Stimulated activated CD4-positive, alpha-beta T cell treated with anti-CD3 and anti-CD28 coated beads, Interleukin-2, amount 100 ng/mL, for 24 hours (primary cell): ENCODE measurements at places on chromosomes 13 and 19.

DNA sequence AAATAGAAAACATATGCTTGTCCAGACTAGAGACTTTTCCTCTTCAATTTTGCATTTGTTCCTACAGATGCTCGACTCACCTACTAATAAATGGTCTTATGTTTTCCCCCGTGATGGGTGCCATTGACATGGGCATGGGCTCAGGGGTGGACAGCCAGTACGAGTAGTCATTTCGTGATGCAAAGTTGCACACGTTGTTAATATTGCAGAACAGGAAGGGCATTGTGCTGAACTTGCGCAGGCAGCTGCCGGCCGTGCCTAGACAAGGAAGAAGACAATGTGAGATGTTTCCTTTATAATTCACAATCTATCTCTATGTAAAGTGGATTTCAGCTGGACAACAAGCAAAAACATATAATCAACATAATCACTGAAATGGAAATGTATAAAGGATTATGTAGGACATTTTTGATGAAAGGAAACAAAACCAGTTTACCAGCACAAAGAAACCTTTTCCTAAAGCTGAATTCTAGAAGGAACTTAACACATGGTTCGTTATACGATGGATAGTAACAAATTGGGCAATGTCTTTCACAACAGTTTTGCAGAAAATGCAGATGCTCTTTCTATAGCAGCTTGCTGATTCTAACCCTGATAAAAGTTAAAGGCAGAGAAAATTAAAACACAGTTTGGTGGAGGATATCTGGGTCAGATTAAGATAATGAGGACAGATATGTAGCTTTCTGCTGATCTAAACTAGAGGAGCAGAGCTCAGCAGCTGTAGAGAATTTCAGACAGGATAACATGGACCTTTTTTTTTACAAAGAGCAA, 145.7 kb downstream of the COL4A1 start:
- no peak for DNase-seq

DNA sequence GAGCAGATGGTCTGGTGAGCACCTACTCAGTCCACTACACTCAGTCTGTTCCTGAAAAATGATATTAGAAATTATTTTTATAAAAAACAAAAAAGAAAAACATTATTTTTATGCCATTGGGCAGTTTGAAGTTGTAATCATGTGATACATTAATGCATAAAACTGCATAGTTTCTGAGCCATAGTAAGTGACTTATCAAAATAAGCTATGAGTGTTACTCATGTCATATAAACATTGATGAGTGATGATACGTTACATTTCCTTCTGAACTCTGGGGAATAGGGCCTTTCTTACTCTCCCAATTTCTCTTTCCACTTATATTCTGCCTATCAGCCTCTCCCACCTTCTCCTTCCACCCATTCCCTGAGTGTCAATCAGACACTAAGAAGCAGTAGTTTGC, 8.9 kb downstream of the ZNF805 start:
- DNase-seq = no peak

- no peak for DNase-seq
These were observed 119.4 kb upstream of the MIR17HG start for GRCh38 chr13:91228108-91228507.

GRCh38 chr13:98133946-98134345, 8.9 kb upstream of the FARP1 start:
- no peak for DNase-seq

GRCh38 chr19:45455707-45456499, 11.9 kb upstream of the FOSB start:
- peak; percentile 64 for DNase-seq

DNA sequence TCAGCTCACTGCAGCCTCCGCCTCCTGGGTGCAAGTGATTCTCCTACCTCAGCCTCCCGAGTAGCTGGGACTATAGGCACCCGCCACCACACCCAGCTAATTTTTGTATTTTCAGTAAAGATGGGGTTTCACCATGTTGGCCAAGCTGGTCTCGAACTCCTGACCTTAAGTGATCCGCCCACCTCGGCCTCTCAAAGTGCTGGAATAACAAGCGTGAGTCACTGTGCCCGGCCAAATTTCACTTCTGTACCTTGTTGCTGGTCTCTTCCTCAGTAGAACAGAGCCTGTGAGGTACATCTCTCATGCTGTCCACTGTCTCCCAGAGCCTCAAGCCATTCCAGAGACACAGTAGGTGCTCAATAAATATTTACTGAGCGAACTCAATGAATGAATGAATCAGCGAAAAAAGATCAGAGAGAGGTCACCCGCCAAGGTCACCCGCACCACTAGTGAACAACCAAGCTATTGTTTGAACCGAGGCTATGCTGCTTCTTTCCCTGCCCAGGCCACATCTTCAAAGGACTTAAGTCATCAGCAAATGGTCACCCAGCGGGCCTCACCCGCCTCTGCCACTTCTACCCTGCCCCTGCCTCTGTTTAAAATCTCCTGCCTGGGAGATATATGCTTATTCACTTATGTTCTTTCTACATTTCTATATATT, 9.3 kb downstream of the TMEM143 start:
- DNase-seq = no peak

- DNase-seq = no peak
These were observed 443.9 kb downstream of the ZNF536 start for GRCh38 chr19:30815889-30816580.

DNA sequence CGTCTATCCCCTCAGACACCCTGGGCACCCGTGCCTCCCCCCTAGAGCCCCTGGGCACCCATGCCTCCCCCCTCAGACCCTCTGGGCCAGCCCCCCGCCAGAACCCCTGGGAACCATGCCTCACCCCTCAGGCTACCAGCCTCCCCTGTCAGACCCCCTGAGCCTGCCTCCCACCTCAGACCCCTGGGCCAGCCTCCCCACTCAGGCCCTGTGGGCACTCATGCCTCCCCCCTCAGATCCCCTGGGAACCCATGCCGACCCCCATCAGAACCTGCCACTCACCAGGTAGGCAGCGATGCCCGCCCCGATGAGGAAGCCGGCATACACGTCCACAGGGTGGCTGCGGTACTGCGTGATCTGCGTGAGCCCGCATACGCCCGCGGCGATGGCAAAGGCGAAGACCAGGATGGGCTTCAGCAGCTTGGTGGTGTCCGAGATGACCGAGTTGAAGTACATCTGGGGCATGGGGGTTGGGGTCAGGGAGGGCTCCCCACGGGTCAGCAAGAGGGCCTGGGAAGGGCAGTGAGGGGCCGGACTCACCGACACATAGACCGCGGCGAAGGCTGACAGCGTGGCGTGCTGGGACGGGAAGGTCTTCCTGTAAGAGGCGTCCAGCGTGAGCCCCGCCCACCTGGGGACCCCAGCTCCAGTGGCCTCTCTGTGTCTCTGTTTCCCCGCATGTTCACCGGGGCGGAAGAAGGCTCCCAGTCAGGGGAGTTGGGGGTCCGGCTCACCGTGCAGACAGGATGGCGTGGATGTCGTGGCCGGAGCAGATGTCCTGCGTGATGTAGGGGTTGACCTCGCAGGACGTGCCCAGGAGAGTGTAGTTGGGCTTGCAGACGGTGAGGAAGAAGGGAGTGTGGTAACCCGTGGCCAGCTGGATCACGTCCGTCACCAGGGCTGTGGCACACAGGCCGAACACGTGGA, 7.3 kb downstream of the PLPPR3 start:
- peak; percentile 31 for DNase-seq

GRCh38 chr19:3338541-3339181, 27.7 kb upstream of the NFIC start:
- peak; percentile 47 for DNase-seq

DNA sequence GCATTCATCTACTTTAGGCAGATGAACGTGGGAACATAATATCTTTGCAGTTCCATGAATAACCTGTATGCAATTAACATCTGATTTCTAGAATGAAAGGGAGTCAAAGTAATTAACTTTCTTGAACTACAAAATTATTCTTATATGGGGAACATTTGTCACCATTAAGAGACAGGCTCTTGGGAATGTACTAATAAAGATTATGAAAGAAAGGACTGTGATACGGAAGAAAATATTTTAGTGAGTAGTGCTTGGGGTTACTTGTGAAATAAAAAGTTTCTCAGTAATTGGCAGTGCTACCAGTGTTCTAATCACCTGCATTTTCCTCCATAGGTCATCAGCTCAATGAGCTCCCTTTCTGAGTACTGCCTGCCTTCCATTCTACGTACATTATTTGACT, 85.4 kb downstream of the FRY start:
- DNase-seq = no peak
